ENCODE measurements at places on chromosomes 6 and 20. TPM values are rescaled to one million over a fixed set of nuclear protein-coding genes. Genes with fewer than 3 reads are reported as not detected.

Gene STMND1
- total RNA-seq = not detected

Gene RAET1L
- total RNA-seq = 0.22 TPM

Gene IRAK1BP1
- 3.9 TPM for total RNA-seq

Gene PRKN
- total RNA-seq = 0.22 TPM

Gene PREP
- total RNA-seq = 15.8 TPM

Gene FILIP1
- under 0.01 TPM for total RNA-seq

Gene OPRL1
- 1.3 TPM for total RNA-seq

Gene MICB
- not detected for total RNA-seq

Gene EBF4
- total RNA-seq = 13.3 TPM

Gene FLRT3
- total RNA-seq = 35.9 TPM

Gene PRRT1
- 0.79 TPM for total RNA-seq

Gene TMEM244
- total RNA-seq = not detected

Gene LRRC73
- total RNA-seq = 0.54 TPM

Gene TINAG
- not detected for total RNA-seq

Gene BHLHE23
- not detected for total RNA-seq

Gene TRIM31
- 0.11 TPM for total RNA-seq

Gene IMPG1
- not detected for total RNA-seq

Gene ULBP3
- 9.7 TPM for total RNA-seq

Gene TMEM74B
- total RNA-seq = not detected

Gene TFAP2C
- total RNA-seq = 39.7 TPM

Gene SLC13A3
- 3.9 TPM for total RNA-seq

Gene ZKSCAN3
- 3.9 TPM for total RNA-seq

Gene PLCB1
- total RNA-seq = 1.6 TPM

Gene HCRTR2
- total RNA-seq = 0.39 TPM

Gene JPH2
- 155 TPM for total RNA-seq

Gene DCDC2
- not detected for total RNA-seq

Gene FAM83C
- total RNA-seq = 0.33 TPM

Gene PLTP
- total RNA-seq = 4.4 TPM

Gene ZSCAN23
- 11.0 TPM for total RNA-seq

Gene TSPO2
- not detected for total RNA-seq

Gene SLC17A3
- total RNA-seq = not detected

Gene HSPA1L
- 1.6 TPM for total RNA-seq

Gene ALDH8A1
- 0.11 TPM for total RNA-seq

Gene MAVS
- total RNA-seq = 29.1 TPM

Gene MYL9
- total RNA-seq = 13.9 TPM

Gene RBM24
- total RNA-seq = 0.11 TPM
